ENCODE measurements at places on chromosomes 5 and 9.

DNA sequence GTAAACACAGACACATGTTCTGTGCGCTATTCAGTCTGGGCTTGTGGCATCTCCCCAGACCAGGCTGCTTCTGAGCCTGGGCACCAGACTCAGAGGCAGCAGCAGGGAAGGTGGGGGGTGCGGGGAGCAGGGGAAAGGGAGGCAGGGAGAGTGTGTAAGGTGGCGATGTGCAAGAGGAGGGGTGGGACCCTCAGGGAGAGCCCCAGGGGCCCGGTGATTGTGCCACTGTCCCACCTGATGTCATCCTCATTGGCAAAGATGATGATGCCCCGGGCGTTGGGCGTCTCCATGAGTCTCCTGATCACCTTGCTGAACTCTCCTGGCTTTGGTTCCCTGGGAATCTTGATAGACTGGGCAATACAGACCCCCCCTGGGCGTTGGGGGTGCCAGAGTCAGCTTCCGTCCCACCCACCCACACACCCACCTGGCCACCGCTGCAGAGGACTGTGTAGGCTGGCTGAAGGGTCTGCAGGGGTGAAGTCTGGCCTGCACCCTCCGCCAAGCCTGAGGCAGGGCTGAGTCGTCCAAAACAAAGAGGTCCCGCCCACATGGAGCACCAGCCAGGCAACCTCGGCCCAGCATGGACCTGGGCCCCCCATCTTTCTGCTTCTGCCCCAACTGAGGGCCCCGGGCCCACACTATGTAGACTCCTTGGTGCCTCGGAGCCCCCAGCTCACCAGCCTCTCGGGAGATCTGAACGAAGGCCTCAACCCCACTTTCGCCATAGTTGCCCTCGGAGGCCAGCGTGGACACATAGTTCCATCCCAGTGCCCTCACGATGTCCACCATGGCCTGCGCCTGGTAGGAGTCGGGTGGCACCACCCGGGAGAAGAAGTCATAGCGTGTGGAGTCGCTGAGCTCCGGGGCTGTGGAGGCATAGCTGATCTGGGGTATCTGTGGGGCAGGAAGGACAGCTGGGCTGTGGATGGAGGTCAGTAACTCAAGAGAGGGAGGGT is 3.7 kb downstream of the GRM6 start:
- no peak for DNase-seq

DNA sequence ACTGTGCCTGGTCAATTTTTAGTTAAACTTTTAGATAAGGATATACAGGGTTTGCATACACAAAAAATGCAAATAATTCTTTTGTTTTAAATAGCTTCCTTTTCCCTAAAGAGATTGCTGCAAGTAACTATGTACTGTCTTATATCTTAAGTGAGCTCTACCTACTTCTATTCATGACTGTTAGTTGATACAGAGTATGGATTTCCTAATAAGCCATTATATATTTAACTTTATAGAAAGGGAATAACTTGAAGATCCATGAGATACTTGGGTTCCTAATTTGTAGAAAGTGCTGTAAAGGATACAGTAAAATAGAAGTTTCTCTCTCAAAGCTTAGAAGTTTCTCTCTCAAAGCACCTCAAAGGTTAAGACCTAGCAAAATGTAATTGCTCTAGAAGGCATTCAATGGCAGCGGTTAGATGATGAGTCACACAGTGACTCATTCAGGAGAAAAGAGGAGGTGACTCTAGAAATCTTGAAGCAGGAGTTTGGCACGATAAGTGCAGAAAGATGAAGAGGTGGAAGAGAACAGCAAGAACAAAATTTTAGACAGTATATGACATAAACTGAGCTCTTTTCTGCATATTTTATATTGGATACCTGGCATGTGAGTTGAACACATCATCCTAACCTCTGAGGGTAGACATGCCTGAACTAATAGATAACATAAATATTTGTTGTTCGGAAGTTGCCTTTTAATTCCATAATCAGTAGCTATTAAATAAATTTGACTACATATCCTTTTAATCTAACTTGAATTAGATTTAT is 5.5 kb upstream of the DNAJC21 start:
- DNase-seq = no peak

DNA sequence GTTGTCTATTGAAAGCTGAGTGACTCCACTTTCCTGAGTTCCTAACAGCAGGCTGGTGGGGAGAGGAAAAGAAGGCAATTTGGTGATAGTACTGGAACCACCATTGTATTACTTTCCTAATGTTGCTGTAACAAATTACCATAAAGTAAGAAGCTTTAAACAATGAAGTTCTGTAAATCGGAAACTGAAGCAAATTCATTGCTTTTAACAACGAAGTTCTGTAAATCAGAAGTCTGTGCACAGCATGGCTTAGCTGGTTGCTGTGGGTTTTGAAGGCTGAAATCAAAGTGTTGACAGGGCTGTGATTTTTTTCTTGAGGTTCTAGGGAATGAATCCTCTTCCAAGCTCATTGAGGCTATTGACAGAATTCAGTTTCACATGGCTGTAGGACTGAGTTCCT is 72.3 kb downstream of the SLC44A1 start:
- DNase-seq = no peak

GRCh38 chr5:113311301-113311700 is 123.5 kb downstream of the TSSK1B start:
- no peak for DNase-seq

DNA sequence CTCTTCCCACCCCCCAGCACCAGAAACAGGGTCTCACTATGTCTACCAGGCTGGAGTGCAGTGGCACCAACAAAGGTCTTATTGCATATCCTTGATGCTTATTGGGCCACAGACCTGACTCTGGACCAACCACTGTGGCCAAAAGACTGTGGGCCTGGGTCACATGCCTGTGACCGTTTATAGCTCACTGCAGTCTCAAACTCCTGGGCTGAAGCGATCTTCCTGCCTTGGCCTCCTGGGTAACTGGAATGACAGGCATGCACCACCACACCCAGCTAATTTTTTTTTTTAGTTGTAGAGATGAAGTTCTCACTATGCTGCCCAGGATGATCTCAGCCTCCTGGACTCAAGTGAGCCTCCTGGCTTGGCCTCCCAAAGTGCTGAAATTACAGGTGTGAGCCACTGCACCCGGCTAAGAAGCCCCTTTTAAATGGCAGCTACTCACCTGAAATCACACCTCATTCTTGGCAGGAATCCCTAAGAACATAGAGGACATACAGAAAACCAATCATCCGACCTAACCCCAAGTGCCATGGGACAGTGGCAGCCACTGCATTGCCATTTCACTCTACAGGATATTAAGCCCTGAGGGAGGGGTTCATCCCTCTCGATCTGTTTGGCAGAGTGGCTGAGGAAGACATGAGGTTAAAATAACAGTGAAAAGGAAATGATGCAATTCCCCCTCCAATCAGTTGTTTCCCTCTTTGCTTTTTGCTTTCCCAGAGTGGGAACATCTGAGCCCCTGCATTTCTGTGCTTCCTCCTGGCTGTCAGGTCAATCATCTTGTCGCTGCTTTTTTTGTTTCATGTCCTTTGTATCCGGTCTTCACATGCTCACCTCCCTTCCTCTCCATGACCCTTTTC is 74.6 kb downstream of the LRRC70 start:
- DNase-seq = no peak

DNA sequence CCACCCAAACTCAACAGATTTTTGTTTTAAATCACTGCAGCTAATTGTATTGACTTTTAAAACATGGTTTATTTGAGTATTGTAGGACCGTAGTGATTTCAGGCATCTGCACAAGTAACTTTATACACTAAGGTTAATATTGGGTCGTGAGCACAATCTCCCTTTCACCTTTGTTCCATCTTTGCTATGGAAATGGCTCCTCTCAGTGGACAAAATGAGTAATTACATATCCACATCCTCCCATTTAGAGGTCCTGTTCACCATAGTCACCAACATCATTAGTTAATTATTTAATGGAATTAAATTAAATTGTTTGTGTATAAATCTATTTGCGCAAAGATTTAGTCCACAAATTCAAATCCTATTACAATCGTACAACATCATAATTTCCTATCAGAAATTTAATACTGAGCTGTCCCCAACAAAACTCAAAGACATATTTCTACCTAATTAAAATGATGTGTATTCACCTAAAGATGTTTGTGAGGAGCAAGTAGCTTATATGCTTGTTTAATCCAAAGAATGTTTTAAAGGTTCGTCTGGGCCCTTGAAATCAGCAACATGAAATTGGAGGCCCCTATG is 173.0 kb upstream of the DAPK1 start:
- no peak for DNase-seq

GRCh38 chr5:96629774-96630173 is 32.4 kb upstream of the CAST start:
- no peak for DNase-seq

- DNase-seq = no peak
Measured at GRCh38 chr9:123540457-123540856, 184.5 kb downstream of the CRB2 start.

GRCh38 chr9:121718084-121718483 is 66.7 kb downstream of the DAB2IP start:
- DNase-seq = no peak

DNA sequence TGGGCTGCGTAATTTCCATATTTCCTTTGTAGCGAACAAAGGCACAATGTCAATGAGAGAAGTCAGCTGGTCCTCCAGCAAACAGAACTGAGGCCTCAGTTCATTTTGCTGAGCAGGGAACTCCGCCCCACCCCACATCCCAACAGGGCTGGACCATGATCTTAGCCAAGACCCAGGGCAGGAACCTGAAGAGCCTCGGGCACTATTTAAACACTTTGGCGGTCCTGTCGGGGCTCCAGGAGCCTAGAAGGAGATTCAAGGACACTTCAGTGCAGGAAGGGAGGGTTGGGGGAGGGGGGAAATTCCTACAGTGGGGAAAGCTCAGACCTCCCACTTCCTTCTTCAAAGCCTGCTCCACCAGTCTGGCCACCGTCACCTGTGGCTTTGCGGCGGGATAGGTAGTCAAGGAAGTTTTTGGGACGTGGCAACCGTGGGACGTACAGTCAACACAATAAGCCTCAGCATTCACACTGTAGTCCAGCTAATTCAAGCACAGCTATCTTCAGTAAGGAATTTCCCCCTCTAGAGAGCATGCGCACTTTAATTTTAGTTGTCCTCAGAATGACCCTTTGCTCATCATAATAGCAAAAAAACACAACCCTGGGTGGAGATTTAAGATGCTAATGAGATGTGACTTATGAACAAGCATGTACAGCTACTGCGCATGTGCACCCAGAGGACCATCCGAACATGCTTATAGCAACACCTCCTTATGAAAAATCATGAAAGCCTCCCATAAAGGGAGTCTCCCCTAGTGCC is 30.9 kb downstream of the S1PR3 start:
- DNase-seq = no peak

GRCh38 chr5:14615365-14615764 is 33.8 kb downstream of the OTULINL start:
- DNase-seq = no peak

DNA sequence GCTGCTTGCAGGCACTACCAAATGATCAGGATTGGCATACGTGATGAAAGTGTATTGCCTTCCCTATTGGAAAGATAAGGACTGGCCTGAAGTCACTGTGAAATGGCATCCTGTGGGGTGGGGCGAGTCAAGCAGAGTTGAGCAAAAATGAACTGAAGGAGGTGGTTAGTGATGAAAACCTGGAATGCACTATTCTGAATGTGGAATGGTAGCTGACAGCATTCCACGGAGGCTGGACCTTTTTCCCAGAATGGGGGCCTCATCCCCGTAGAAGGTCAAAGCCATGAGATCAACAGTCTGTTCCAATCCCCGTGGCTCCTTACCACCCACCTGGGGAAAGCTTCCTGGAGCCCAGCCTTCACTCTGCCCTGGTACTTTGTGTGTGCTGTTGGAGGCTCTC is 37.7 kb downstream of the ASS1 start:
- DNase-seq = no peak

GRCh38 chr9:113901221-113901688 is 25.1 kb downstream of the ZNF618 start:
- no peak for DNase-seq

DNA sequence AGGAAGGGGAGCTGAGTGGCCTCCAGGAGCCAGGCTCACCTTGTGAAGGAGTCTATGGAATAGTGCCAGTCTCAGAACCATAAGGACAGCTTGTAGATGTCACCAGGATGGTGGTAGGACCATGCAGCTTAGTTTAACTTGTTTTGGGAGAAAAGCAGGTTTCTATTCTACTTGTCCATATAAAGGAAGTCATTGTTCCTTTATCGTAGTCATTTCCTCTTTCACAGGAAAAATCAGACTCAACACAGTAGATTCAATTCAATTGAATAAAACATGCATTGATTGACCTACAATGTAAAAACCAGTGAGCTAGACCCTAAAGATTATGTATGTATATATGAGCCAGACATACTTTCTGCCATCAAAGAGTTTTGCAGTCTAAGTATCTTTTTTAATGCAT is 53.3 kb downstream of the MEGF10 start:
- DNase-seq = no peak

GRCh38 chr9:34276772-34277171 is 52.3 kb downstream of the KIF24 start:
- no peak for DNase-seq

Data from stimulated activated CD4-positive, alpha-beta T cell treated with anti-CD3 and anti-CD28 coated beads, Interleukin-15, amount 100 ng/mL, for 1 hour (primary cell).